ENCODE measurements at places on chromosomes 3 and 15.

GRCh38 chr3:182357928-182358327 lies 435.4 kb upstream of the ATP11B start:
- no peak for DNase-seq
- H3K36me3 ChIP-seq, result no peaks in the 10 kb centered on the region
- no peaks in the 10 kb centered on the region for H3K27me3 ChIP-seq

DNA sequence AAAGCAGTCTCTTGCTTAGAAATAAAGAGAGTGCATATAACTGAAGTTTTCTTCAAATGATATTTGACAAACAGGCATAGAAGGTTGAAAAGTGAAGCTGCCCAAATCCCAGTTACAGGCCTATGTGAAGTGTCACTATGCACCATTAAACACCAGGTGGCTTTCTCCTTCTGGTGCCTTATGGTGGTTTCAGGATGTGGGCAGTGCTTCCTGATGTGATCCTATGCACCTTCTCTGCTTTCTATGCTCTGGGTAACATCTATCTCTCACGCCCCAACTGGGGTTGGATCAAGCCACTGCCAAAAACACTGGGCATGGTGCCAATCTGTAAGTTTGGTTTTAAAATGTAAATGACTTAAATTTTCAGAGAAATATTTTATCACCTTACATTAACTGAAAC lies 744.7 kb downstream of the TUSC7 start:
- H3K36me3 ChIP-seq, result no peaks in the 10 kb centered on the region
- DNase-seq, result no peak
- H3K4me3 ChIP-seq, result no peak overlapping the region
- no peaks in the 10 kb centered on the region for H3K27me3 ChIP-seq

GRCh38 chr15:77589839-77590238 lies 42.9 kb downstream of the LINGO1 start:
- H3K4me1 ChIP-seq, result no peaks in the 10 kb centered on the region
- no peak overlapping the region for H3K4me3 ChIP-seq
- no peaks in the 10 kb centered on the region for H3K36me3 ChIP-seq
- H3K27me3 ChIP-seq, result no peaks in the 10 kb centered on the region

- DNase-seq, result no peak
- H3K36me3 ChIP-seq, result no peaks in the 10 kb centered on the region
- peaks cover 17% of the 10 kb centered on the region for H3K4me1 ChIP-seq
- no peak overlapping the region for H3K27ac ChIP-seq
Observed at GRCh38 chr15:99986297-99987118, 253.3 kb upstream of the LYSMD4 start.

DNA sequence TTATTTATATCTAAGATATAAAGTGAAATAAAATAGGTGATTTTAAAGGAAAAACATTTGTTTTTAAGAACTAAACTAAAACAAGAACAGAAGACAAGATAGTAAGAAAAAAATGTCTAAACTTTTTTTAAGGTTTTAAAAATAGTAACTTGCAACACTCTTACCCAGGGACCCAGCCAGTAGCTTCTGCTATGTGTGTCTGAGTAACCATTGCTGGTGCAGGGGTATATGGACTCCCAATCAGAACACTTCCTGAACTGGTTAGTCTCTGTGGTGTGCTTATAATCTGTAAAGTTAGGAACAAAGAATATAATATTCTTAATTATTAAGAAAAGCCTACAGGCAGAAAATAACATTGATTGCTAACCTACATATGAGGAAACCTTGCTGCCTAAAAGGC lies 118.4 kb downstream of the ATP1B3 start:
- H3K4me1 ChIP-seq, result peaks cover 14% of the 10 kb centered on the region
- H3K27ac ChIP-seq, result no peak overlapping the region
- DNase-seq, result no peak

- H3K27ac ChIP-seq, result no peak overlapping the region
- H3K4me1 ChIP-seq, result no peaks in the 10 kb centered on the region
- peaks cover 22% of the 10 kb centered on the region for H3K27me3 ChIP-seq
- no peak for DNase-seq
Observed at GRCh38 chr3:45756055-45756454, 40.3 kb downstream of the SLC6A20 start.

- H3K27me3 ChIP-seq, result peaks cover 8% of the 10 kb centered on the region
- peak overlapping the region; percentile 93 for H3K27ac ChIP-seq
Observed at GRCh38 chr15:90126596-90127435, 24.5 kb upstream of the IDH2 start.

- peaks cover 4% of the 10 kb centered on the region for H3K4me1 ChIP-seq
- H3K4me3 ChIP-seq, result no peak overlapping the region
- H3K36me3 ChIP-seq, result no peaks in the 10 kb centered on the region
- DNase-seq, result no peak
- no peaks in the 10 kb centered on the region for H3K27me3 ChIP-seq
Observed at GRCh38 chr3:13039213-13039896, 33.9 kb downstream of the IQSEC1 start.

DNA sequence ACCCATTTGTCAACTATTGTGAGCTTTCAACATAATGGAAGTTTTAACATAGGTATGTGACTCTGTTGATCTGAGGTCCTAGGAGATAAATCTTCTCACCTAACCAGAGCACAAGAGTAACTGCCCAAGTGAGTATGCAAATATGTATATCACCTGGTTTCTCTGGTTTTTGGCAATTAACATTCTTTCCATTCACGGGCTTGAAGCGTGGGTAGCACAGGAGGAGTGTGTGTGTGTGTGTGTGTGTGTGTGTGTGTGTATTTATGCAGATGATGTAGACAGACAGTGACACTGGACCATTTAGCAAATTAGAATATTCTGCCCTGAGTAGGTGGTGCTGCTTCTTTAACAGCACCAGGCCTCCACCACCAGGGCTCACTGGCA lies 15.0 kb downstream of the EPHB1 start:
- H3K4me1 ChIP-seq, result peaks cover 4% of the 10 kb centered on the region

DNA sequence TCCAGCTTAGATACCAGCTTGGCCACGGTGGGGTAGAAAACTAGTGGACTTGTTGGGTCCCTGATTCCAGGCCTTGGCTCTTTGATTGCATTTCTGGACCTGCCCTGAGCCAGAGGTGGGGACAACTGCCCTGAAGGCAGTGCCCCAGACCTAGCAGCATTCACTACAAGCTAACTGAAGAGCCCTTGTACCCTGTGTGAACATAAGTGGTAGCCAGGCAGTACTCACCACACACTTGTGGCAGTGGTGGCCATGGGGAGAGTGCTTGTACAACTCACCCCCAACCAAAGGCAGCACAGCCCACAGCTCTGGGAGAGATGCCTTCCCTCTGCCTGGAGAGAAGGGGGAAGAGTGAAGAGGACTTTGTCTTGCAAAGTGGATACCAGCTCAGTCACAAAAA lies 177.3 kb upstream of the NAALADL2 start:
- no peak overlapping the region for H3K27ac ChIP-seq
- H3K4me1 ChIP-seq, result no peaks in the 10 kb centered on the region
- no peak overlapping the region for H3K4me3 ChIP-seq
- H3K27me3 ChIP-seq, result no peaks in the 10 kb centered on the region
- no peak for DNase-seq

DNA sequence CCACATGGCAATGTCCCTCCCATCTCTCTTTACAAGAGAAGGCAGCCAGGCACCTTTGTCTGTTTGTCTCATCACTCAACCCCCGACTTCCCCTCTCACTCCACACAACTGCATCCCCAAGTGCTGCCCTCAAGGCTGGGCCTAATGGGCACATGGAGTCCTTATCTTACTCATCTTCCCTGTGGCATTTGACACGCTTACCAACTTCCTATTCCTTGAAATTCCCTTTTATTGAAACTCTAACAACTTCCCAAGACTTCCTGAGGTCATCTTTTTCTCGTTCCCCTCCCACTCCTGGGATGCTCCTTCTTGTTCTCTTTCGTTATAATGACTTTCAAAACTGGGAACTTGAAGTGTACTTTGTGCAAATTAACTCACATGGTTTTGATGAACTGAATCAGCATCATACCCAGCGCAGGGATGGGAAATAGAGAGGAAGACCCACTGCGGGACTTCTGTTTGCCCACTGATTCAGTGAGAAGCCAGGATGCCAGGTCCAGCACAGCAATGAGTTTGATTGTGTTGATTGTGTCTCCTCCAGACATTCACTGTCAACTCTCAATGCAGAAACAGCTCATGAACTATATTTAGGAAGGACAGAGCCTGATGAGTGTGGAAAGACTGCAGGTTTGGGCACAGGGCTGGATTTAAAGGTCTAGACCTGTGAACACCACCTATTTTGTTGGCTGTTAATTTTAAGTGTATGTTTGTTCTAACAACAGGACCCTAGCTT lies 104.7 kb upstream of the TNIK start:
- no peaks in the 10 kb centered on the region for H3K27me3 ChIP-seq
- no peak for DNase-seq
- H3K27ac ChIP-seq, result no peak overlapping the region
- H3K4me3 ChIP-seq, result no peak overlapping the region
- peaks cover 20% of the 10 kb centered on the region for H3K4me1 ChIP-seq

GRCh38 chr3:196938124-196938523 lies 4.2 kb downstream of the NCBP2 start:
- H3K27me3 ChIP-seq, result no peaks in the 10 kb centered on the region
- peaks cover 66% of the 10 kb centered on the region for H3K36me3 ChIP-seq
- H3K4me1 ChIP-seq, result peaks cover 29% of the 10 kb centered on the region
- no peak overlapping the region for H3K27ac ChIP-seq
- H3K4me3 ChIP-seq, result no peak overlapping the region

GRCh38 chr3:121963608-121964007 lies 58.4 kb downstream of the ILDR1 start:
- no peaks in the 10 kb centered on the region for H3K36me3 ChIP-seq
- no peak for DNase-seq
- peaks cover 3% of the 10 kb centered on the region for H3K4me1 ChIP-seq
- no peaks in the 10 kb centered on the region for H3K27me3 ChIP-seq
- no peak overlapping the region for H3K4me3 ChIP-seq

DNA sequence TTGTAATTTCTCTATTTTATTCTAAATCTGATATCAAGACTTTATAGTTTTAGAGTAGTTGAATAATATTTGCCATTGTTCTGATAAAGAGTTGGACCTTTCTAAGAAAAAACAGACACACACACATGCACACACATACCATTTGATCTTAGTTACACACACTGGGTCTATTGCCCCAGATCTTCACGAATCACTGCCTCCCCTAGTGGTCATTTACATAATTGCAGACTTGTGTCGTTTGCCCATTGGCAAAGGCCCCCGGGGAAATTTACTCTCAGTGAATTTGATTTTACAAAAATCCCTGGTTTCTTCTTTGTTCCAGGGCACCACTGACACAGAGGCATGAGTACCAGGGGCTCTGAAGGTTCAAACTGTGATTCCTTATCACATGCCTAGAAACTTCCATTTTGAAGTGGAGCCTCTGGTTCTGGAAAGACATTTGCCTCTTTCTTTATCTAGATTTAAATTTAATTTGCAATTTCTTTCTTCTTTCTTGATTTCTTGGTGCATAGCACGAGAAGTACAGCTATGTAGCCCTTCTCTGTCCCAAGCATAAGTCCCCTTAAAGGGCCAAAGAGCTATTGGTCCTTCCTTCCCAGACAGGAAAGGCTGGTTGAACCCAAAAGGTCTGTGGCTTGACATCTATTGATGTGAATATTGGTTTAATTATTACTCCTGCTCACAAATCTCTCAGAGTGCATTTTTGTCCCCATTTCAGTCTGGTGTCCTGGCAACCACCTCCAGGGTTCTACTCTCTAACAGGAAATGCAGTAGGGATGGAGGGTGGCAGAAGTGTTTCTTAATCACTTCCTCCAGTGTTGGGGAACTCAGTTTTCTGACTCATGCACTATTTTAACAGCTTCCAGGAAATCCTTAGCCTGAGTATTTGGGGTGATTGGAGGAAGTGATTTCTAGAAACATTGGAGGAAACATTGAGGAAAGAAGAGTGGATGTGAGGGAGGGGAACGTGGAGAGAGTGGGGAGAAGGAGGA lies 32.4 kb upstream of the SLC6A11 start:
- DNase-seq, result no peak
- no peaks in the 10 kb centered on the region for H3K4me1 ChIP-seq
- H3K27ac ChIP-seq, result no peak overlapping the region
- peaks cover 55% of the 10 kb centered on the region for H3K27me3 ChIP-seq
- no peaks in the 10 kb centered on the region for H3K36me3 ChIP-seq

DNA sequence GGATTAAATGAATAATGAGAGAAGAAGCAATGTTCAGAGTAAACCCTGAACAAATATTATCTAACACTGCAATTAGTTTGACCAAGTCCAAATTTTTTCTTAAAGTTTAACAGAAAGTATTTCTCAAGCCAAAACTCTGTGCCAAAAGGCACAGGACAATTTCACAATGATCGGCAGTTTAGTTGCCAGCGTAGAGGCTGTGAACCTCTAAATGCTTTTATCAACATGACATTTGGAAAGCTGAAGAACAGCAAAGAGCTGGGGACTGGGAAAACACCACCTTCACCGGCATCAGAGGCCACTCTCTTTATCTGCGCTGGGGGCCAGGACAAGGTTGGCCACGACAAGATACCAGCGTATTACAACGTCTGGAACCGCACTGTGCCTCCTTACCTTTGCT lies 125.6 kb downstream of the ADAMTS17 start:
- H3K27me3 ChIP-seq, result no peaks in the 10 kb centered on the region
- H3K36me3 ChIP-seq, result no peaks in the 10 kb centered on the region
- DNase-seq, result no peak
- H3K4me3 ChIP-seq, result no peak overlapping the region
- peaks cover 17% of the 10 kb centered on the region for H3K4me1 ChIP-seq

- H3K36me3 ChIP-seq, result peaks cover 21% of the 10 kb centered on the region
- no peaks in the 10 kb centered on the region for H3K27me3 ChIP-seq
- no peak for DNase-seq
- no peak overlapping the region for H3K4me3 ChIP-seq
- H3K4me1 ChIP-seq, result peaks cover 57% of the 10 kb centered on the region
- H3K27ac ChIP-seq, result no peak overlapping the region
Observed at GRCh38 chr15:91912336-91912735, 58.8 kb downstream of the SLCO3A1 start.
